ENCODE measurements at places on chromosomes 6 and 20. TPM values are rescaled to one million over a fixed set of nuclear protein-coding genes. Genes with fewer than 3 reads are reported as not detected.

The BPIFB1 gene
- not detected for total RNA-seq

The MAP1LC3A gene
- 62.4 TPM for total RNA-seq

The SPATS1 gene
- not detected for total RNA-seq

The PNPLA1 gene
- total RNA-seq: 0.30 TPM

The KCNB1 gene
- 3.9 TPM for total RNA-seq

The BHLHE23 gene
- not detected for total RNA-seq

The PNRC1 gene
- 220 TPM for total RNA-seq

The ZNF334 gene
- 8.2 TPM for total RNA-seq

The EYA4 gene
- total RNA-seq: 6.0 TPM

DNA sequence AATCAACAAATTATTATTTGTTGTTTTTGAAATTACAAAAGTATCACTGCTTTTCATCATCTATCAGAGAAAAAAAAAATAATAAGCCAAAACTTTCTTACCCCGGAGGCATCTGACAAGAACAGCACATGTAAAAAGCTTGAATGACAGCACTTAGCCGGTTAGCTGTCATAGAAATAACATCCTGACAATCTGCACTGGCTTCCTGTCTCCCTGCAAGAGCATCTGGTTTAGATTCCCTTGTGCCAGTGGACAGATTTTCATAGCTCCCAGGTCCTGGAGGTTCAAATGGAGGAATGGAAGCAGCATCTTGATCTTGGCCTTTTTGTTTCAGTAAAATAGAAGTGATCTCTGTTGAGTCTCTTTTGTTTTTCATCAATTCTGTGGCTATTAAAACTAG is 74.8 kb downstream of the HACE1 start:
- H3K27ac ChIP-seq: no peak overlapping the region
- H3K27me3 ChIP-seq: no peaks in the 10 kb centered on the region
- peaks cover 18% of the 10 kb centered on the region for H3K36me3 ChIP-seq
- no peak overlapping the region for H3K4me3 ChIP-seq
- no peak for DNase-seq

DNA sequence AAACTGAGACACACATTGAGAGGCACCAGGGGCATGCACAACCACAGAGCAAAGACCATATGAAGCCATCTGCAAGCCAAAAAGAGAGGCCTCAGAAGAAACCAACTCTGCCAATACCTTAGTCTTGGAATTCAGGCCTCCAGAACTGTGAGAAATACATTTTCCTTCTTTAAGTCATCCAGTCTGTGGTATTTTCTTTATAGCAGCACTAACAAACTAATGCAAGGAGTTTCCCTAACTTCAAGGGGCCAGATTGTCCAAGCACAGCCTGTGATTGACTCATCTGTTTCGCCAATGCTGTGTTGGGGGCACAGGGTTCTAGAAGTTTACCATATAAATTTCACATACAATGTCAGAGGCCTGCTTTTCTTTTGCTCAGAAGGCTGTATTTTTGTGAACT is 364.6 kb downstream of the GJA1 start:
- no peaks in the 10 kb centered on the region for H3K27me3 ChIP-seq
- no peaks in the 10 kb centered on the region for H3K36me3 ChIP-seq
- no peaks in the 10 kb centered on the region for H3K4me1 ChIP-seq
- H3K27ac ChIP-seq: no peak overlapping the region
- no peak overlapping the region for H3K4me3 ChIP-seq

DNA sequence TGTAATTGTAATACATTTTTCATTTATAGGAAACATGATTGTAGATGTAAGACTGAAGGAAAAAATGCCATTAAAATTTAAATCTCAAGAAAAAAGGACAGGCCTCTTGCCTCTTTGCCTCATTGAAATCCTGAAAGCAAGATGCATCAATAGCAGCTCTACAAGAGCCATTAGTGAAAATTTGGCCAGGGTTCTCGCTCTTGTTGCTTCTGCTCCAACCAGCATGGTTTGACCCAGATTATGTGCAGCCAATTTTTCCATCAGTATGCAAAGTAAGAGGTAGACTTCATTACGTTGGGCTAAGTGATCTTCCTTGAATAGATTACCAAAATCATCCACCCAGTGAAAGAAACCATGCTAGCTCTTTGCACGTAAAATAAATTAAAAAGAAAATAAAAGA is 106.6 kb downstream of the SGK1 start:
- no peak for DNase-seq
- H3K36me3 ChIP-seq: no peaks in the 10 kb centered on the region
- H3K4me3 ChIP-seq: no peak overlapping the region
- H3K27ac ChIP-seq: no peak overlapping the region
- no peaks in the 10 kb centered on the region for H3K27me3 ChIP-seq
- H3K4me1 ChIP-seq: no peaks in the 10 kb centered on the region

- H3K36me3 ChIP-seq: no peaks in the 10 kb centered on the region
- DNase-seq: no peak
- no peaks in the 10 kb centered on the region for H3K4me1 ChIP-seq
- no peak overlapping the region for H3K4me3 ChIP-seq
- no peaks in the 10 kb centered on the region for H3K27me3 ChIP-seq
- H3K27ac ChIP-seq: no peak overlapping the region
These were observed 41.7 kb downstream of the TXNDC5 start for GRCh38 chr6:7868926-7869325.

- H3K4me1 ChIP-seq: no peaks in the 10 kb centered on the region
- no peak for DNase-seq
- H3K36me3 ChIP-seq: no peaks in the 10 kb centered on the region
- H3K27ac ChIP-seq: no peak overlapping the region
- H3K27me3 ChIP-seq: no peaks in the 10 kb centered on the region
These were observed 93.8 kb upstream of the RNF217 start for GRCh38 chr6:124868481-124868880.

- peaks cover 5% of the 10 kb centered on the region for H3K27me3 ChIP-seq
- no peak overlapping the region for H3K4me3 ChIP-seq
- no peaks in the 10 kb centered on the region for H3K36me3 ChIP-seq
- no peak overlapping the region for H3K27ac ChIP-seq
- DNase-seq: no peak
These were observed 39.2 kb upstream of the KCNG1 start for GRCh38 chr20:51062065-51062464.

GRCh38 chr20:5933802-5934436 is 16.4 kb downstream of the TRMT6 start:
- no peaks in the 10 kb centered on the region for H3K4me1 ChIP-seq
- H3K27me3 ChIP-seq: no peaks in the 10 kb centered on the region
- H3K27ac ChIP-seq: no peak overlapping the region
- DNase-seq: no peak
- peaks cover 18% of the 10 kb centered on the region for H3K36me3 ChIP-seq

DNA sequence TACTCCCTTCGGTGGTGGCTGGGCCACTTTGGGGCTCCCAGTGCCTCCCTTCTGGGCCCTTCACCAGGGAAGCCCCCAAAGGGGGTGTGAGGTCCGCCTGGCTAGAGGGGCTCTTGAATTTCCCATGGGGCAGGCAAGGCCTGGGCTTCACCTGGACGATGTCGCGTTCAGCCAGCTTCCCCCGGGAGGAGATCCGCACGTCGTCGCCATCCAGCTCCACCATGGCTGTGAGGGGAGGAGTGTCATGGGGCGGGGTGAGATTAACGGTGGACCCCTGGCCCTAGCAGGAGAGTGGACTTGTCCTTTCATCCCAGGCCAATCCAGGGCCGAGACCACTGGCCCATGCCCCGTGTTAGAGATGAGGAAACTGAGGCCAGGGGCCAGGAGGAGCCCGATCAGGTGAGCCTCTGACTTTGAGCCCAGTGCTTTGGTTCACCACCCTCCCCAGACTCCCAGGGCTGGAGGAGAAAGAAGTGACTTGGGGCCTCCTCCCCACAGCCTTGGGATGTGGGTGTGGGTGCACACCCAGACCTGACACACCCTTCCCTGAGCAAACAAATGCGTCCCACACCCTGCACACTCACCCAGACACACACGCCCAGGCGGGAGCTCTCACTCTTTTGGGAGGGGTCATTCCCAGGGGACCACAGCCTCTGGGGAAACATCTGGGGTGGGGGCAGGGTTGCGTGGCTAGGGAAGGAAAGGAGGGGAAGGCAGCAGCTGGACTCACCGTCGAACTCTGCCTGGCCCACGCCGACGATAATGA is 46.1 kb downstream of the RAB44 start:
- no peaks in the 10 kb centered on the region for H3K27me3 ChIP-seq
- no peak overlapping the region for H3K4me3 ChIP-seq
- no peaks in the 10 kb centered on the region for H3K36me3 ChIP-seq

DNA sequence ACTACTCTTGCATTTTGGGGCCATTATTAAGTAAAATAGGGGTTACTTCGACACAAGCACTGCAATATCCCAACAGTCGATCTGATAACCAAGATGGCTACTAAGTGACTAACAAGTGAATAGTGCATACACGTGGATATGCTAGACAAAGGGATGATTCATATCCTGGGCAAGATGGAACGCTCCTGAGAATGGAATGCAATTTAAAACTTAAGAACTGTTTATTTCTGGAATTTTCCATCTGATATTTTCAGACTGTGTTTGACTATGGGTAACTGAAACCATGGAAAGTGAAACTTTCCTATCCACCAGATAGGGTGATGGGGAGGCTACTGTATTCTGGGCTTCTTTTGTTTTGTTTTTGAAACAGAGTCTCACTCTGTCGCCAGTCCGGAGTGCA is 66.5 kb downstream of the ILRUN start:
- no peaks in the 10 kb centered on the region for H3K4me1 ChIP-seq
- H3K36me3 ChIP-seq: no peaks in the 10 kb centered on the region
- no peak overlapping the region for H3K4me3 ChIP-seq

DNA sequence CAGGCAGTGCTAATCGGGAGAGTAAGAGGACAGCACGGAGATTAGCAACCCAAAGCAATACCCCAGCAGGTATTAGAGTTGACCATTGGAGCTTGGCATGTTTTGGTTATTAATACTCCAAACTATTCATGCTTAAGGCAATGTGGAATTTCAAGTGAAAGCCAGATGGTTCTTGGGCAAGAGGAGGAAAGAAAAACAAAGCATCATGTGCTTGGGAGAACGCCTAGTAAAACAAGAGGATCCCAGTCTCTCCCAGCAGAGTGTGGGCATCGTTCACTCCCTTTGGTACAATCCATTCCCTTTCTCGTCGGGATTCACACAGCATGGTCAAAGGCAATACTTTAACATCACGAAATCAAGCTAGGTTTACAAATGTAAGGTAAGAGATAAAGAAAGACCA is 349.8 kb downstream of the PRKN start:
- no peak overlapping the region for H3K4me3 ChIP-seq
- peak; percentile 9 for DNase-seq
- peaks cover 8% of the 10 kb centered on the region for H3K4me1 ChIP-seq

GRCh38 chr6:111031151-111031550 is 49.3 kb downstream of the RPF2 start:
- no peaks in the 10 kb centered on the region for H3K4me1 ChIP-seq
- no peak overlapping the region for H3K27ac ChIP-seq
- no peak overlapping the region for H3K4me3 ChIP-seq
- H3K36me3 ChIP-seq: peaks cover 16% of the 10 kb centered on the region
- H3K27me3 ChIP-seq: no peaks in the 10 kb centered on the region

DNA sequence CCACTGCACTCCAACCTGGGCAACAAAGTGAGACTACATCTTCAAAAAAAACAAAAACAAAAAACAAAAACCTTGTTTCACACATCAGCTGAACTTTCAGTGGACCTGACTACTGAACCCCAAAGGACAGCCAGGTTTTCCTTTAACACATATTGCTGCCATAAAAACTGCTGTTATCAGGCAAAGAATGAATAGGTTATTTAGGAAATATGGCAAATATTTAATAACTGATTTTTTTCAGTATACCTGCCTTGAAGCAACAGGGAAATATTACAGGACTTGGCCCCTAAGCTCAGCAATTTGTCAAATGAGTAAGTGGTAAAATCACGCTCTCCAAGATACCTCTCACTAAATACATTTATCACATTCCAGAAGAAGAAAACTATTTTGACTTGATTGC is 34.0 kb downstream of the B4GALT5 start:
- H3K27me3 ChIP-seq: no peaks in the 10 kb centered on the region
- no peak overlapping the region for H3K27ac ChIP-seq
- peaks cover 42% of the 10 kb centered on the region for H3K4me1 ChIP-seq
- peaks cover 6% of the 10 kb centered on the region for H3K36me3 ChIP-seq

GRCh38 chr6:111980143-111980542 is 73.8 kb upstream of the CCN6 start:
- H3K27me3 ChIP-seq: no peaks in the 10 kb centered on the region
- H3K27ac ChIP-seq: no peak overlapping the region
- DNase-seq: no peak

DNA sequence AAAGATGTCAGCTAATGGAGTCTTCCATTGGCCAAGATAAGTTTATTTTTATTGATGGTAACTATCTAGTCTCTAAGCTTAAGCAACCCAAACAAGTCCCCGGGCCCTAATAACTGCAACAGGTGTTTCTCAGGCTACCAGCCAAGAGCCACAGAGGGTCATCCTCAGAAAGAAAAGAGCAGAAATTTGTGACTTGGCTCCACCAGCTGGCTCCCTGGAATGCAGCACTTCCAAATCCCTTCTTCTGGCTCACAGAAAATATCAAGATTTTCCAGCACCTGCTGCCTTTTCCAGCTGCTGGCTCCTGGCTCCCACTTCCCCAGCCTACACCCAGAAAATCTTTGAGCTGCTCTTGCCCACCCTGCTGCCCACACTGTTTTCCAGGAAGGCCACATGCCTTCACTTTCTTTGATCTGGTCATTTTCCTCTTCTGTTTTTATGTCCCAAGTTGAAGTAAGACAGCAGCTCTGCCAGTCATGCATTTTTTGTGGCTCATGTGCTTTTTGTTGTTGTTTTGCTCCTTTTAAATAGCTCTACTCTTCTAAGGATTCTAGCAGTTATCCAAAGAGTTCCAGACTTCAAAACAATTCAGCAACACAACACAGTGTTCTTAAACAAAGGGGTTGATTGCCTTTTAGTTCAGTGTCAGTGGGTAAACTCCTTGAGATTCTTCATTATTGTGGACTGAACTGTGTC is 151.0 kb upstream of the SMLR1 start:
- no peaks in the 10 kb centered on the region for H3K36me3 ChIP-seq
- no peak overlapping the region for H3K27ac ChIP-seq
- no peaks in the 10 kb centered on the region for H3K27me3 ChIP-seq
- H3K4me1 ChIP-seq: no peaks in the 10 kb centered on the region

GRCh38 chr20:63346131-63347080 is 14.7 kb downstream of the CHRNA4 start:
- no peak overlapping the region for H3K27ac ChIP-seq
- peaks cover 47% of the 10 kb centered on the region for H3K27me3 ChIP-seq
- no peak overlapping the region for H3K4me3 ChIP-seq
- no peaks in the 10 kb centered on the region for H3K4me1 ChIP-seq
- DNase-seq: no peak
- no peaks in the 10 kb centered on the region for H3K36me3 ChIP-seq

- peaks cover 16% of the 10 kb centered on the region for H3K4me1 ChIP-seq
- peak within 1 kb of the TSS; percentile 96 for H3K27ac ChIP-seq
- no peaks in the 10 kb centered on the region for H3K36me3 ChIP-seq
- peak within 1 kb of the TSS; percentile 84 for H3K4me3 ChIP-seq
These were observed at the start of gene RNF217 for GRCh38 chr6:124961777-124962638. Gene RNF217 (plus strand): TSS chr6:124962437. CDS start chr6:124962545, 108 bp downstream.

DNA sequence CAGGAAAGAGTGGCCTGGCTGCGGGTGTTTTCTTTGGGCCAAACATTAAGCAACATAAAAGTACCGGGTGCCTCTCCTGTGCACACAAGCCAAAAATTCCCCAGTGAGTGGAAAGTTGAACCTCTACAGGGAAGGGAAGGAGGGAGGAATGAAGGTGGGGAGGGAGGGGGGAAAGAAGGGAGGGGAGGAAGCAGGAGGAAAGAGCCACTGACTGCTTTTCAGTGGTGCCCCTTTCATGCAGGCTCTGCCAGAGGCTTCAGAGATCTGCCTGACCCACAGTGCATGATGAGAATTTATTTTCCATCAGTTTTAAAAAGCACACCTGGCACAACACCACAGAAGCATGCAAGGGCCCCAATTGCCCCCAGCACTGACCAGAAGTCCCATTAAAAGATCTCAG is 27.5 kb upstream of the AVP start:
- peaks cover 6% of the 10 kb centered on the region for H3K36me3 ChIP-seq
- no peak overlapping the region for H3K4me3 ChIP-seq
- DNase-seq: no peak
- no peak overlapping the region for H3K27ac ChIP-seq
